ENCODE measurements at places on chromosomes 2 and 18.
A peak's percentile ranks its signal among the peaks of the same experiment; 100 is the strongest.

- DNase-seq, result no peak
These were observed 11.6 kb downstream of the TTR start for GRCh38 chr18:31603315-31603714.

DNA sequence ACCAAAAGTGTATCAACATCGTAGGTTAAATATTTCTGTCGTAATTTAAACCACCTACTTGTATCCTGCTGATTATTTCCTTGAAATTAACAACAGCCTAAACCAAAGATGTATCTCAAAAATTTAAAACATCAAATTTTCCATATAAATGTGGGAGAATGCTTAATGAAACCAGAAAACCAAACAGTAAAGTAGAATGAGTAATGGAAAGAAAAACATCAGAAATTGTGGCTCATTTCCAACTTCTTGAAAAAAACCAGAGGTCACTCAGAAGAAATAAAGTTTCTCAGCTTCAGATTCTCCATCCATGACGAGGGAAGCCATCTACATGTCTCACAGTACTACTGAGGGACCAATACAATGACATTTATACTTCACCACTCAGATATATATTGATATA is 296.5 kb downstream of the NOL4 start:
- no peak for DNase-seq

DNA sequence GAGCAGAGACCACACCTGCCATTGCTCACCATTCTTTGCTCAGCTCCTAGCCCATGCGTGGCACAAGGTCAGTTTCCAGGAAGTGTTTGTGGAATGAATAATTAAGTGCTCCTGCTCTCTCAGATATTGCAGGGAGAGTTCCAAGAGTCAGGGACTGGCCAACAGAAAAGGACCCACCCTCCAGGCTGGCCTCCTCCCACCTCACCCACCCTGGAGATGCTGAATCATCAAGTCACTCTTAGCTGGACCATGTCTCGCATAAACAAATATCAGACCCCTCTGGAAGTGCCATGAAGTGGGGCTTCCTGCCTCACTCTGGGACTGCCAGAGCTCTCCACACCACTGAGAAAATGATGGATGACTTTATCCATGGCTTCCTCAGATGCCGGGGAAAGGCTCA is 256.0 kb downstream of the TNS1 start:
- DNase-seq, result no peak

DNA sequence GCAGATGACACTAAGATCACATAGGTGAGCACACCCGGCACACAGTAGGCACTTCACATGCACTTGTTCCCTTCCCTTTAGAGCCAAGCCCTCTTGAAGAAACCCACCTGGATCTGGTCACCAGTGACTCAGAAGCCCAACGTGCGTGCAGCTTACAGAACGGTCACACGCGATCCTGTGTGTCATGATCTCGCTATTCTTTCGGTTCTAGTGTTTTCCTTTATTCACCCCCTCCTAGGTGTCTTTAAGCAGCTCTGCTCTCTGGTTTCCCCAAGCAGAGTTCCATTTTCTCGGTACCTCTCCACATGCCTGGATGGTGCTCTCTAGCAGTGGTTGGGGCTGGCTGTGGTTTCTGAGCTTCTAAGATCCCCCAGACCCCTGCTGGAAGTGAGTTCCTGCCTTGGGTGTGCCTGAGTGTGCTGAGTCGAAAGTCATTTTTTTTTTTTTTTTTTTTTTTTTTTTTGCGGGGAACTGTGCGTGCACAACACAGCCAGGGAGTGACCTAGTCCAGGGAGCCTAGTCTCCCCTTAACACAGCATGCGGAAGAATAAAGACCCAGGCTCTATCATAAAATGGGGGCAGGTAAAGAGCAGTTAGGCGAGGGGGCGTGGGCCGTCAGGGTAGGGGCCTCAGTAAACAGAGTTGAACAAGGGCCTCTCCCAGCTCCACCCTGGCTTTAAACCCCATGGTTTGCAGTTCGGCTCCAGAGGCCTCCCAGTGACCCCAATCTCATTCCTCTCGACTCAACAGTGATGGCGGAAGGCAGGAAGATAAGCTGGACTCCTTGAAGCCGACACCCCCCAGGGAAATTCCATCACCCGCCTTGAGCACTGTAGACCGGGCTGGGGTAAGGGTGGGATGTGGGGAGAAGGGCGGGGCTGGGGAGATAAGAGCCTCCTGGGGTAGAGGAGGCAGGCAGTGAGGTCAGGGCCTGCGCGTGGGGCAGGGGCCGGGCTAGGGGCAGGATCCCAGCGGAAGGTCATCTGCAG is 29.8 kb upstream of the DNMT3A start:
- no peak for DNase-seq

GRCh38 chr18:11974741-11975325 is 6.5 kb upstream of the IMPA2 start:
- no peak for DNase-seq

- no peak for DNase-seq
These were observed 660.0 kb upstream of the TMEFF2 start for GRCh38 chr2:192854706-192855105.

GRCh38 chr2:26534098-26534864 is 56.4 kb upstream of the OTOF start:
- no peak for DNase-seq

GRCh38 chr2:191243154-191243553 is 2.0 kb upstream of the MYO1B start:
- no peak for DNase-seq

- no peak for DNase-seq
These were observed 1386.5 kb downstream of the RPIA start for GRCh38 chr2:90077948-90078347.

DNA sequence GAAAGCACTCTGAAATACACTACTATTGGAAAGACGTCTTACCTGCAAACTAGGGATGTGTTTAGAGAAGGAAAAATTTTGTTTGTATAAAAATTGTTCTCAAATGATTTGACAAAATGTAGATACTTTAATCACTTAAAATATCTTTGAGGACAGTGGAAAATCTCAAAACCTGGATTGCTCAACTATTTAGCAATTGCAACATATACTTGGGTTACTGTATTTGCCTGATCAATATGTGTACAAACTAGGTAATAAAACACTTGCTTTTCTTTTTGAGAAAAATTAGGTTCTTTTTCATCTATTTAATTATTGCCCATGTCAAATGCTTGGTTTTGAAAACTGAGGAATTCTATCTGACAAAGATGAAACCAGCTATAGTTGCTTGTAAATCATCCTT is 60.9 kb downstream of the CPS1 start:
- DNase-seq, result no peak

GRCh38 chr2:45696708-45697107 is 45.2 kb downstream of the PRKCE start:
- DNase-seq, result no peak

DNA sequence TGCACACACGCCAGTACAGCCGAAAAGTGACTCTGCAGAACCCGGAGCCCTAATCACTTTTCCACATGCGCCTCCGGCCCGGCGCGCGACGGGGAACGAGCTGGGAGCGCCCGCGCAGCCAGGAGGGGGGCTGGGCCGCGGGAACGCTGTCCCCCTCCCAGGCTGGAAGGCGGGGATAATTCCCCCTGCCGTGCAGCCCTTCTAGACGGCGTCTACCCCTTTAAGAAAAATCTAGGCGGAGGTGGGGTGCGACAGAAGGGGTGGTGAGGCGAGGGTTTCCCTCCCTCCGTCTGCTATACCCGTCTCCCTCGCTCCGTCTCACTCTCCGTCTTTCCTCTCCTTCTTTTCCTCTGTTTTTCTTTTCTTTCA is 2.4 kb downstream of the CYP26B1 start:
- DNase-seq, result no peak

- no peak for DNase-seq
These were observed 97.1 kb upstream of the ZNF521 start for GRCh38 chr18:25449046-25449445.

DNA sequence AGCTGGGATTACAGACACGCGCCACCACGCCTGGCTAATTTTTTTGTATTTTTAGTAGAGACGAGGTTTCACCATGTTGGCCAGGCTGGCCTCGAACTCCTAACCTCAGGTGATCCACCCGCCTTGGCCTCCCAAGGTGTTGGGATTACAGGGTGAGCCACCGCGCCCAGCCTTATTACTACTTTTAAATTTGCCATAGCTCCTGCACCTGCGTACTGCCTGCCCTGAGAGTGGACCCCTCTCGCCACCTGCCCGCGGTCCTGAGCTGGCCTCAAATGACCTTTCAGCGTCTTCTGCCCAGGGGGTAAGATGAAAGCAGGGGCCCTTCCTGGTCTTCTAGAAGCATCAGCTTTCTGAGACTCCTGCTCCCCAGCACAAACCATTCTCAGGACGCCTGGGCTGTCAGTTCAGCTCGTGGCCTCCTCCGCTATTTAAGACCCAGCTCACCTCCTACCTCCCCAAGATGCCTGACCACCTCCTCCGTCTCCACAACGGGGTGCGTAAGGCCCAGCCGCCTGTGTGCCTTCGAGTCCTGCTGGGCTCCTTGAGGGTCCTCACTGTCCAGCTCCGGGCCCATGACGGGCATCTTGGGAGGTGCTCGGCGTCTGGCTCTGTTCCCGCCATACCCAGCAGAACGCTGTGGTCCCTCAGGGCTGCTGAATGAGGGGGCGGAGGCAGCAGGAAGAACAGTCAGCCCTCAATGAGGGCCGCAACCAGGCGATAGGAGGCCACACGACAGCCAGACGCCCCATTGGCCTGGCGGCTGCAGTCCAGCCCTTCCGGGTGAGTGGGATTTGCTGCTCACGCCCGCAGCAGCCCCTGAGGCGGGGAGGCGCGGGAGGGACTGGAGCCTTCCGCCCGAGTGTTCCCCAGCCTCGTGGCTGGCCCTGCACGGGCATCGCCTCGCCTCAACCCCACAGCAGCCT is 266.6 kb downstream of the TFCP2L1 start:
- DNase-seq, result peak; percentile 41

GRCh38 chr2:154375579-154375931 is 322.9 kb upstream of the KCNJ3 start:
- DNase-seq, result peak; percentile 18

- no peak for DNase-seq
These were observed 122.0 kb upstream of the RNU4ATAC start for GRCh38 chr2:121408641-121409040.

GRCh38 chr18:48441405-48441881 is 32.3 kb upstream of the ZBTB7C start:
- DNase-seq, result no peak

- DNase-seq, result no peak
These were observed 8.7 kb downstream of the TMEM198 start for GRCh38 chr2:219552382-219553167.

DNA sequence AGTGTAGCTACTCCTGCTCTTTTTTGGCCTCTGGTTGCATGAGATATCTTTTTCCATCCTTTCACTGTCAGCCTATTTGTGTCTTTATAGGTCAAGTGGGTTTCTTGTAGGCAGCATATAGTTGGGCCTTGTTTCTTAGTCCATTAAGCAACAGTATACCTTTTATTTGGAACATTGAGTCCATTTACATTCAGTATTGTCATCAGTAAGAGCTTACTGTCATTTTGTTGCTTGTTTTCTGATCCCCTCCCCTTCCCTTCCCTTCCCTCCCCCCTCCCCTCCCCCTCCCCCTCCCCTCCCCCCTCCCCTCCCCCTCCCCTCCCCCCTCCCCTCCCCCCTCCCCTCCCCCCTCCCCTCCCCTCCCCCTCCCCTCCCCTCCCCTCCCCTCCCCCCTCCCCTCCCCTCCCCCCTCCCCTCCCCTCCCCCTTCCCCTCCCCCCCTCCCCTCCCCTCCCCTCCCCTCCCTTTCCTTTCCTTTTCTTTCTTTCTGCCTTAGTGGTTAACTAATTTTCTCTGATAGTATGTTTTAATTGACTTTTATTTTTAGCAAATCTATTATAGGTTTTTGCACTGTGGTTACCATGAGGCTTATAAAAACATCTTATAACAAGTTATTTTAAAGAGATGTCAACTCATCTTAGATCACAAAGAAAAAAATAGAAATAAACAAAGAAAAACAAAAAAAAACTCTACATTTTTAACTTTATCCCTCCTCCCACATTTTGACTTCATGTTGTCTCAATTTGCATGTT is 13.2 kb upstream of the DCDC2C start:
- DNase-seq, result no peak

GRCh38 chr18:25830787-25831186 is 259.6 kb downstream of the SS18 start:
- DNase-seq, result no peak

- DNase-seq, result no peak
These were observed 750 bp upstream of the RIOK3 start for GRCh38 chr18:23452347-23452727.

- no peak for DNase-seq
These were observed 32.4 kb downstream of the TMEM177 start for GRCh38 chr2:119711352-119711751.

DNA sequence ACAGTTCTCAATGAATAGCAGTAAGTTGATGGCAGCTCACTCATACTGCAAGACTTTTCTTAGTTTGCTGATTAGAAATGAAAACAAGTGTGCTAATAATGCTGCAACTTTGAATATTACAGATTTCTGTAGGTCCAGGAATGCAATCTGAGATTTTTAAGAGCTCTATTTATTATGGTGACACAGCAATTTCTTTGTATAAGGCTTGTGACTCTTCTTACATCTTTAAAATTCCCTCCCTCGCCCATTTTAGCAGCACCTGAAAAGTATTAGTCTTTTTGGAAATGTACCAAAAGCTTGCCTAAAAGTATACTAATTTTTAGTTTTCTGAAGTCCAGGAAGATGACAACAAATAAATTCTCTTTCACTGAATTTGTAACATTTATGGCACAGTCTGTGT is 4.4 kb upstream of the HTR2B start:
- DNase-seq, result no peak

DNA sequence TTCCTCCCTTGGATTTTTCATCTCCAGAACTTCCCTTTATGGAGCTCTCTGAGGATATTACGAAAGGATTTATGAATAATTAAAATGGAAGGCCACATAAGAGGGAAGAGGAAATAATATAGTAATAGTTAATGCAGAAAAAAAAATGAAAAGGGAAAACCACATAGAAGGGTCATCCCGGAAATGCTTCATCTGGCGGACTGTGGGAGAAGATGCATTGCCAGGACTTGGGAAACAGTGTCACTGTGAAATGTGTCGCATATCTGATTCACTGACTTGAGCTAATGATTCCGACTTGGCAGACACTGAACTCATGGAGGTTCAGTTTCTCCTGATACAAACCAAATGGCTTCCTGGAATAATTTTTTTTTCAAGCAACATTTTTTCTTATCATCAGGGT is 129.9 kb upstream of the RMP24 start:
- DNase-seq, result no peak

GRCh38 chr2:47073641-47074040 is 81.5 kb downstream of the STPG4 start:
- no peak for DNase-seq

- no peak for DNase-seq
These were observed 239.8 kb upstream of the ZEB2 start for GRCh38 chr2:144759746-144760145.

- DNase-seq, result no peak
These were observed 52.9 kb downstream of the UPP2 start for GRCh38 chr2:158154596-158154995.

DNA sequence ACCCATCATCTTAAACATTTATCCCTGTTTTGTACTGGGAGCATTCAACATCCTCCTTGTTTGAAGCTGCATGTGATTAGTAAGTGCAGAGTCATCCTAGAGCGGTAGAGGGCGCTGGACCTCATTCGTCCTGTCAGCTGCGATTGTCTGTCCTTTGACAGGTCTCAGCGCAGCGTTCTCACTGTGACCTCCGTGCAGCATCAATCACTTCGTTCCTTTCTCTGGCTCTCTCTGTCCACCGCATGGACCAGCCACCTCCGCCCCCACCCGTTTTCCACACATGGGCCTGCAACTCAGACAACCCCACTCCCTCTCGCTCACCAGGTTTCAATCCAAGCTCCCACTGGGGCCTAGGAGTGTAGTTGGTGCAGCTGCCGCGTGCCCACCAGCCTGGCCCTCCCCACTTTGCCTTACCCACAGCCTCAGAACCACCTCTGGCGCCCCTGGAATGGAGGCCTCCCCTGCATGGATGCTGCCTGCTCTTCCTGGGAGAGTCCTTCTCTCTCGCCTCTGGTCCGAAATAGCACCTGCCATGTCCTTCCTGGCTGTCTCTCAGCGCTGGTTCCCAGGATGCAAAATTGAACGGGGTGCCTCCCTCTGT is 90.5 kb downstream of the NDUFA10 start:
- peak; percentile 52 for DNase-seq

Measured in iPS DF 6.9 (cell line).